ENCODE measurements at places on chromosomes 6 and 20.
A peak's percentile ranks its signal among the peaks of the same experiment; 100 is the strongest.

DNA sequence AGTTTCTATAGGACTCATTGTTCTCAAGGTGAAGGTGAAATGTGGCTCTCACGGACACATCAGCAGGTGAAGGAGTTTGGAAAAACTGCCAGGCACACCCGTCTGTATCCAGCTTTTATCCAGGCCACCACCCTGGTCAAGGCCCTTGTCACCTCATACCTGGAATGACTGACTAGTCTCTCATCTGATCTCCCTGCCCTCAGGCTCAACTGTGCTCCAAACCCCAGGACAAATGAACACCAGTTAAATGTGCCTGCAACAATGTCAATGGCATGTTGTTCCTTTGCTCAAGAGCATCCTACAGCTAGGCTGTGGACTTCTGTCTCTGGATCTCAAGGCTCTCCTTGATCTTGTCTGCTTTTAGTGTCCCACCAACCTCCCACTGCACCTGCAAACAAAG, 47.6 kb upstream of the DSP start:
- DNase-seq = no peak

GRCh38 chr6:11050731-11051130, 6.6 kb upstream of the ELOVL2 start:
- DNase-seq = no peak

DNA sequence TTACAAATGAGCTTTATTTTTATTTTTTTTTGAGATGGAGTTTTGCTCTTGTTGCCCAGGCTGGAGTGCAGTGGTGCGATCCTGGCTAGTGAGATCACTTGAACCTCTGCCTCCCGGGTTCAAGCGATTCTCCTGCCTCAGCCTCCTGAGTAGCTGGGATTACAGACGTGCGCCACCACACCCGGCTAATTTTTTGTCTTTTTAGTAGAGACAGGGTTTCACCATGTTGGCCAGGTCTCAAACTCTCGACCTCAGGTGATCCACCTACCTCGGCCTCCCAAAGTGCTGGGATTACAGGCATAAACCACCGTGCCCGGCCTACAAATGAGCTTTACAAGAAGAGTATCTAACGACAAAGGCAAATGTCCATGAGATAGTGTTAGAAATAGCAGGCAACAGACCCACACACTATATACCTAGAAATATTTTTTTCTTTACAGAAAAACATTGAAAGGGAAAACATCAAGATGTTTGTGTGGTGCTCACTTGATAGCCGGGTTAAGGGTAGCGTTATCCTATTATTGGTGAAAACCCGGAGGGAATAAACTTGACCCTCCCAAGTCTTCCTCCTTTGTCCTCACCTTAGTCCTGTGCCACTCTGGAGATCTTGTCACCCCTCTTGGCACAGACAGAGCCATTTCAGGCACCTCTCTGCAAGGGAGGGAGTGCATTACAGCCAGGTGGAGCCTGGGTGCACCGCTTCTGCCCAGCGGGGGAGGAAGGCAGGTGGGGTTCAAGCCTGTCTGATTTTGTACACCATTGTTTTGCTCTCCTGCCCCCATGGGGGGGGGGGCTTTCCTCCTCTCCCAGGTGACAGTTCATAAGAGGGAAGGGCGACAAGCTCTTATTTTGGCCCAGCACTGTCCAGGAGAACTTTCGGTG, 21.0 kb upstream of the AVP start:
- no peak for DNase-seq

DNA sequence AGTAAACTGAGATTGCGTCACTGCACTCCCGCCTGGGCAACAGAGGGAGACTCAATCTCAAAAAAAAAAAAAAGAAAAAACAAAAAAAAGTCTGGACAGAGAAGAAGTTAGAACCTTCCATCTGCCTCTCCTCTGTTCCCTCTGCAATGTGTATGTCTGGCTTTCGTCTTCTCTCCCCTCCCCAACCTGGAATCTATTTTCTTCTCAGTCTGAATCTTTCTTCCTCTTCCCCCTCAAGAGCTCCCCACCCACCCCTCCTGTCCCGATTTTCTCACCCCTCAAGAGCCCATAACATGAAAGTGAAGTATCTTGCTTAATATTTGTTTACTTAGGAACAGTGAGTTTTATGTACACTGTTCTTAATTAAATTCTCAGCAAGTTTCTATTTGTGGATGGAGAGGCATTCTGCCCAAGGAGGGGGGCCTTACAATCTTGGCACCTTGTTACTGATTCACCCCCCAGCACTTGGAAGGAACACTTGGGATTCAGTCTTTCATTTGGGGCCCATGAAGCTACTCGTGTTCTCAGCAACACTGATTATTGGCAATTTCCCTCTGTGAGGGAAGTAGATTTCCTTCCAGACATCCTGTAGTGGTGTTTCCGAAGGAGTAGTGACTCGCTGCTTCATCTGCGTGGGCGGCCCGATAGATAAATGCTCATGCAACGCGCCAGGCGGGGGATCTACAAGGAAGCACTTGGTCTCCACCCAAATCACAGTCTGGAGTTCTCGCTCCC, 69.3 kb upstream of the SRSF6 start:
- DNase-seq = no peak

- DNase-seq = no peak
Measured at GRCh38 chr6:138229663-138230179, 11.4 kb upstream of the PBOV1 start.

DNA sequence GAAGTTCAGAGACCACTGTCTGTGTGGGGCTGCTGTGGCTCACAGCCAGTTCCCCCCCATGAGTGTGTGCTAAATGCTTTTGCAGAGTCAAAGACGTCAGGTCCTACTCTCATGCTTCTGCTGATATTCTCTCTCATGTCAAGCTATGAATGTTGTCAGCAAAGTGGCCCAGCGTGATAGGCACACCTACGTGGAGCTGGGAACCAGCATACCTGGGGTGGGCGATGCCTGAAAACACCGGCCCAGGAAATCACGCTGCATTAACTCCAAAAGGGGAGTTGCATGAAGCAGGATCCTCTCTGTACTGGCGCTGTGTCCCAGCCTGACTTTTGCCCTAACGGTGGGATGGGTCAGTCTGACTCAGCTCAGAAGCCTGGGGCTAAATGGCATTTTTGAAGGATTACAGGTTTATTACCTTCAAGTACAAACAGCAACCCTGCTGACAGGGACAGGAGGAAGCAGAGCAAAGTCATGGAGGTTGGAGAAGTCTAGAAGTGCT, 9.0 kb upstream of the MRPS10 start:
- no peak for DNase-seq

GRCh38 chr20:59482351-59483187, 121.8 kb upstream of the PHACTR3 start:
- no peak for DNase-seq

GRCh38 chr6:96381246-96381645, 140.4 kb upstream of the UFL1 start:
- no peak for DNase-seq

DNA sequence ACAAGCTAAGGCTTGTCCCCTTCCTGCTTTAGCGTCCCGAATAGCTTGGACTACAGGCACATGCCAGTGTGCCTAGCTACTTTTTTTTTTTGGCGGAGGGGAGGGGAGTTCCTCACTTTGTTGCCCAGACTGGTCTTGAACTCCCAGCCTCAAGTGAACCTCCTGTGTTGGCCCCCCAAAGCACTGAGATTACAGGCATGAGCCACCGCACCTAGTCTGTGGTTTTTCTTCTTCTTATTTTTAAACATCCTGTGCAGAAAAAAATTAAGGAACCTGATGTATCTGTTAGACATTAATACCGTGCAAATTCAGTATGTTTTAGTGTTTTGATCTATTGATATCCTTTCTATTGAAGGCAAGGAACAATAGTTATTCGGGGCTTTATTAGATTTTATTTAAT, 25.7 kb downstream of the HIVEP1 start:
- DNase-seq = no peak

GRCh38 chr6:170460641-170461040, 92.5 kb downstream of the PSMB1 start:
- DNase-seq = no peak

GRCh38 chr6:151813858-151814257, 6.4 kb downstream of the ESR1 start:
- no peak for DNase-seq

DNA sequence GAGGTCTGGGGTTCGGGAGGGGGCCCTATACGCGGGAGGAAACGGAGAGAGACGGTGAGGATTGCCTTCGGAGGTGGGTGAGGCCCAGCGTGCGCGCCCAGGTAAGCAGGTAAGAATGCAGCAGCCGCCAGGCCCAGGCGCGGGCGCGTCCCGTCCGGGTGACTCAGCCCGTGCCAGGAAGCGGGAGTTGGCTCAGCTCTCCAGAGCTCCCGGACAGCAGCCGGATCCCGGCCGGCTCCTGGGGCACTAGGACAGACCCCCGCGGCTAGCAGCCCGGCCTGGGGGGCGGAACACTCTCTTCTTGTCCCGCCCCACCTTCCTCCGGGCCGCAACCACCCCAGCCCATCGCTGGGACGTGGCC, 1.5 kb upstream of the MDFI start:
- DNase-seq = no peak

DNA sequence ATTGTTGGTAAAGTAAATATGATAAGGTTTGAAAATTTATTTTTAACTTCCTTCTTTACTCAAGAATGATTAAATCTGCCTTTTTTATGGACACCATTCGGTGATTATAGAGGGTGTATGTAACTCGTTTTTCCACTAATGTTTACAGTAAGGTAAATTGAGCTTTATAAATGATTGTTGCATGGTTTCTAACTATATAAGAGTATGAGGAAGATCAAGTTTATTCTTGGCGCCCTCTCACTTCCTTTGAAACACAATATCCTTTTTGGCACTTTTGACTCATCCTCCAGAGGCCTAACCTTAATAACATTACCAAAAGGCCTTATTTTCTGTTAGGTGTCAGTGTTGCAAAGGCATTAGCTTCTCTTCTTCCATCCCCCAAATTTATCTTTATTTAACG, 41.8 kb upstream of the MTRF1L start:
- no peak for DNase-seq

DNA sequence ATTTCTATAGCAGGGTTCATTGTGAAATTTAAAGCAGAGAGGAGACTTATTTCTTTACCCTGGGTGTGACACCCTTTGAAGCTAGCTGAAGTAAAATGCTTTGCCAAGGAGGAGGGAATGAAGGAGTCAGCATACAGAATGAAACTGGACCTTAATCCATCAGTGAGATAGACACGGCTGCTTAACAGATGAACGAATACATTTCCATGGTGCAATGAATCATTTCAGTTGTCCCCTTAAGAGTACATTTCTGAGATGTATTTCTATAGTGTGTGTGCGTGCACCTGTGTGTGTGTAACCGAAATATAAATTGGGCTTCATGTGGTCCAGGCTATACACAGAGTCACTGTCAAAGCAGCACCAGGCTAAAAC, 73.8 kb upstream of the CD93 start:
- DNase-seq = no peak

DNA sequence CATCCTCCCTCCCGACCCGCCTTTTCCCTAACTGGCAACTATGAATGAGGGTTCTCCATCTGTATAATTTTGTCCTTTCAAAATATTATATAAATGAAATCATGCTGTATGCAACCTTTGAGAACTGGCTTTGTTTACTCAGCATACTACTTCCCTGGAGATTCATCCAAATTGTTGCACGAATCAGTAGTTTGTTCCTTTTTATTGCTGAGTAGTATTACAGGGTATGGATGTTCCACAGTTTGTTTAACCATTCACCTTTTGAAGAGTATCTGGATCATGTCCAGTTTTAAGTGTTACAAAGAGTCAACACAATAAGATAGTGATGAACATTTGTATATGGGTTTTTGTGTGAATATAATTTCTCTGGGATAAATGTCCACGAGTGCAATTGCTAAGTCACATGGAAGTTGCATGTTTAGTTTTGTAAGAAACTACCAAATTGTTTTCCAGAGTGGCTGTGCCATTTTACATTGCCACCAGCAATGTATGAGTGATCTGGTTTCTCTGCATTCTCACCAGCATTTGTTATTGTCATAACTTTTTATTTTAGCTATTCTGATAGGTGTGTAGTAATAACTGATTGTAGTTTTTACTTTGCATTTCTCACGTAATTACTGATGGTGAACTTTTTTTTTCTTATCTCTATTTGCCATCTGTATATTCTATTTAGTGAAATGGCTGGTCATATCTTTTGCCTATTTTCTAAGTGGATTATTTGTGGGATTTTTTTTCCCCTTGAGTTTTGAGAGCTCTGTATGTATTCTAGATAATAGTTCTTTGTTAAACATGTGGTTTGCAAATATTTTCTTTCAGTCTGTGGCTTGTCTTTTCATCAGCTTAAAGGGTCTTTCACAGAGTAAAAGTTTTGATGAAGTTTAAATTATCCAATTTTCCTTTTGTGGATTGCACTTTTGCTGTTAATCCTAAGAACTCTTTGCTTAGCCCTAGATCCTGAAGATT, 14.4 kb upstream of the RNF24 start:
- no peak for DNase-seq

GRCh38 chr20:50460608-50461267, 49.4 kb upstream of the PTPN1 start:
- DNase-seq = peak; percentile 81

- DNase-seq = no peak
Measured at GRCh38 chr20:47326658-47327268, 29.7 kb downstream of the ZMYND8 start.

- no peak for DNase-seq
Measured at GRCh38 chr20:6311841-6312655, 189.2 kb upstream of the FERMT1 start.

GRCh38 chr6:105041880-105042279, 85.0 kb downstream of the LIN28B start:
- DNase-seq = no peak

DNA sequence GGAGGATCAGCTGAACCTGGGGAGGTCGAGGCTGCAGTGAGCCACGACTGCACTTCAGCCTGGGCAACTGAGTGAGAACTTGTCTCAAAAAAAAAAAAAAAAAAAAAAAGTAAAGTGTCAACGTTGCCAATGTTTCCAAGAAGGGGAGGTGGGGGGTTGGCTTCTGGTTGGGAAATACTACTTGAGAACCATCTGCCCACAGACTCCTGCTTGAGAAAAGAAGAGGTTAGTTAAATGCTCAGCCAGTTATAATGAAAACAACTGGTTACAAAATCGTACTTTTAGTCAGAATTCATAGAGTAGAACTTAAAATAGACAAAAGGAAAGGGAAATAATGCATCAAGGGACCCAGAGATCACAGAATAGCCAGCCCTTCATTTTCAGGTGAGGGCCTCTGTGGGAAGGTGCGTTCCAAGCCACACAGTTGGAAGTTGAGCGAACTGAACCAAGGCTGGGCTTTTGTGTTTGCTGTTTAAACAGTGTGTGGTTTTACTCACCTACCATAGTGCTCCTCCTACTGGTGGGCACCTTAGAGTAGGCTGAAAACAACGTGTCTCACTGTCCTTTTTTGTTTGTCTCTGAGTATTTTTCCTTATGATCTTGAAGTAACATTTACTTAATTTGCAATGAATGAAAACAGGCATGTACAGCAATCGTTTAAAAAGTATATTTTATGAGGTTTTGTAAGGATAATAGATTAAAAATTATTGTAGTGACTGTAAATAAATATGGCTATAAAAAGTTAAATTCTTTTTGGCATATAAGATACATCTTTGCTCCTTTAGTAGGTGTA, 200.7 kb downstream of the BCAS1 start:
- peak; percentile 71 for DNase-seq

- no peak for DNase-seq
Measured at GRCh38 chr6:30990422-30991086, 7.0 kb downstream of the MUC21 start.

- no peak for DNase-seq
Measured at GRCh38 chr20:16245879-16246278, 327.4 kb downstream of the KIF16B start.

Data from immature natural killer cell (primary cell).